ENCODE measurements at places on chromosomes 3 and 15. TPM values are rescaled to one million over a fixed set of nuclear protein-coding genes. Genes with fewer than 3 reads are reported as not detected.

GP5 gene
- total RNA-seq, result 0.14 TPM

ECT2 gene
- 41.6 TPM for total RNA-seq

IL17RD gene
- 3.0 TPM for total RNA-seq

GRK7 gene
- 0.05 TPM for total RNA-seq

UBA3 gene
- 64.1 TPM for total RNA-seq

PLA2G4B gene
- total RNA-seq, result 1.5 TPM

GXYLT2 gene
- 74.2 TPM for total RNA-seq

ITPKA gene
- 0.59 TPM for total RNA-seq

WDR6 gene
- total RNA-seq, result 75.4 TPM

CFAP20DC gene
- total RNA-seq, result 2.7 TPM

ALDH1A2 gene
- total RNA-seq, result 0.30 TPM

CPN2 gene
- total RNA-seq, result not detected

CKMT1A gene
- not detected for total RNA-seq

CTXN2 gene
- total RNA-seq, result not detected

C3orf49 gene
- not detected for total RNA-seq

ALPK3 gene
- total RNA-seq, result 0.89 TPM

LDHAL6B gene
- not detected for total RNA-seq

CACNA1D gene
- not detected for total RNA-seq

BUB1B gene
- total RNA-seq, result 3.6 TPM

TAGLN3 gene
- 1.8 TPM for total RNA-seq

BOC gene
- 2.4 TPM for total RNA-seq

NEIL1 gene
- 5.5 TPM for total RNA-seq

PARP15 gene
- under 0.01 TPM for total RNA-seq

GABRG3 gene
- total RNA-seq, result 0.42 TPM

CCR8 gene
- not detected for total RNA-seq

Measured in smooth muscle cell of the umbilical artery (primary cell).